ENCODE measurements at places on chromosomes 6 and 20.

DNA sequence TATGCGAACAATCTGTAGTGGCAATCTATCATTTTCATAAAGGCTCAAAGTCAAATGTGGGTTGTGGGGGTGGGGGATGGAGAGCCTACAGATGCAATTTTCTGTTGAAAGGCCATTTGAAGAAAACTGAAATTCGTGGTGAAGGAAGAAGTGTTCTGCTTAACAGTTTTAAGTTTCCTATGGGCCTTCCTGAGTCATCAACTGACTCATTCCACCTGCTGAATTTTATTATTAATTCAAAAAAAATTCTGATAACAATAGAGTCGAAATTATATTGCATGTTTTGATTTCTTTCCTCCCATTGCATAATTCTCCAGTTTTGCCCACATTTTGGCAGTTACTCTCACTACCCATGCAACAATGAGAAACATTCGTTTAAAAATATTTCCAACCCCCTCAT is 622.3 kb upstream of the ARID1B start:
- DNase-seq, result no peak

DNA sequence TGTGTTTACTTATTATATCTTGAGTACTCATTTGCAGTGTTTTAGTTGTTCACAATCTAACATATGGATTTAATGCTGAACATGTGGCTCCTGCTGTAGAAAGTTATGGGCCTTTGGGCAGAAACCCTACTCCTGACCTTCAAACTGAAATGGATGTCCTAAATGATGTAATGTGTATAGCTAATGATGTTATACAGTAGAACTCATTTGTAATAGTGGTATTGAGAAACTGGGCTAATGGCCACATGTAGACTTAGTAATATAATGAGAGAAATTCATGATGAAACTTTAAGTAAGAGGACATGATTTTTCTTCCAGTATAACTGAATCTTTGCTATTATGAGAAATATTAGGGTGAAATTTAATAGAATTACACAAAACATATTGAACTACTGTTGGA is 121.3 kb upstream of the PTPRK start:
- DNase-seq, result no peak

DNA sequence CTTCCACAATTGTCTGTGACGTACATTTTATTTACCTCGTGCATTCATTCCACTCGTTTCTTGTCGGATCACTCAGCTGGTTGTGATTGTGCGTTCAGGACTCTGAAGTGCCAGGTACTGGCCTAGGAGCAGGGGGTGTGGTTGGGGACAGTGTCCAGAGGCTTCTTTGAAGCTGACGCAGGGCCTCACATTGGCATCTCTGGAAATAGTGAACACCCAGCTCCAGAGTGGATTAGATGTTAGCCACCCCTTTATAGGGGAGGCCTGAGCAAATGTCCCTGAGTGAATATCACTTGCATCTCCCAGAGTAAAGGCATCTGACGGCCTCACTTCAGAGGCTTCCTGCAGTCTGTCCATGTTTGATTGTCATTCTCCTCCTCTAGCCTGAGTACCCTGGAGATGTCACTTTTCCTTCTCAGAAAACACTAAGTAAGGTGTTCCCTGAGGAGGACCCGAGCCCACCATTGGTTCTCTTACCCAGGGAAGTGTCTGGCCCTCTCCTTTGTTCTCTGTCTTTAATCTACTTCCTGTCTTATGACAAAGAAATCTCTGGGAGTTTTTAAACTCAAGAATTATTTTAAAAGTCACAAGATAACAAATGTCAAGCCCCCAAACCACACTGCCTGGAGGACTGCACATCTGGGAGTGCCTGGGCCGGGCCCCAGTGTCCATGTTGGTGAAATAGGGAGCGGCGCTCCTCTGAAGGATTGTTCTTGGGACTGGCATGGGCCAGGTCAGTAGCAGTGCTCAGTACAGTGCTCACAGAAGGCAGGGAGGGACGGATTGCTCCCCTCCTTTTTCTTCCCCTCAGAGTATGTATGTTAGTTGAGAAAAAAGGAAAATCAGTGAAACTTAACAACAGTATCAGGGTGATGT is 10.8 kb downstream of the STX16 start:
- DNase-seq, result no peak

DNA sequence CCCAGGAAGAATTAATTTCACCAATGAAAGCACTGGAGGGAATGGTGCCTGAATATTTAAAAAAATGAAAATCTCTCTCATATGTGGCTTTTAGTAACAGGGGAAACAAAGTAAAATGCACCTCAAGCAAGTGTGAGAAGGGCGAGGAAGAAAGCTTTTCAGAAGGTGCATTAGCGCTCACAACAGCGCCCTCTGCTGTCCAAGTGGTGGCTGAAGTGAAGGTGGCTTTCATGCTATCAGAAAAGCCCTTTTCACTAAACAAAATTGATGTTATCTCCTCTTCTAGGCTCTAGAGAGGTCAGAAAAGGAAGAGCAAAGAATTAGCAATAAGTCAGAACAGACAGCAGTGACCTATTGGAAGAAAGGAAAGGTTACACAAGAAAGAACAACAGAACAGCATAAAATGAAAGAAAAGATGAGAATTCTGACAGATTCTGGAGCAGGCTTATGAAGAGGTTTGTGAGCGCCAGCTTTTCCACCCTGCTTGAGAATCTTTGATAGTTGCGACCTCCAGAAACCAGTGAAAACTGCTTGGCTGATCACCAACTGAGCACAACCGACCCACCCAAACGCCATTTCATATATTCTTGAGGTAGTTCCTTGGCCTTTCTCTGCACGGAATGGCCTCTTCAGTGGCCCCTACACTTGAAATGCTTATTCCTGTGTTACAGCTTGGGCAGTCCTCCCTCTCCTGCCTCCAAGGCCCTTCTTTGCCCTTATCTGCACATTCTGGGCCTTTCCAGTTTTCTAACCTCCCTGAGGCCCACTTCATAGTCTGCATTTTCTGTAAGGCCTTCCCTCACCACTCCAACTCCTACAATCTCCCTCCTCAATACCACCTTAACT is 45.3 kb downstream of the SMLR1 start:
- DNase-seq, result peak; percentile 57

- DNase-seq, result no peak
These were observed 16.3 kb downstream of the RPRD1B start for GRCh38 chr20:38049800-38050199.

GRCh38 chr6:120826253-120826652 is 508.0 kb downstream of the TBC1D32 start:
- no peak for DNase-seq

DNA sequence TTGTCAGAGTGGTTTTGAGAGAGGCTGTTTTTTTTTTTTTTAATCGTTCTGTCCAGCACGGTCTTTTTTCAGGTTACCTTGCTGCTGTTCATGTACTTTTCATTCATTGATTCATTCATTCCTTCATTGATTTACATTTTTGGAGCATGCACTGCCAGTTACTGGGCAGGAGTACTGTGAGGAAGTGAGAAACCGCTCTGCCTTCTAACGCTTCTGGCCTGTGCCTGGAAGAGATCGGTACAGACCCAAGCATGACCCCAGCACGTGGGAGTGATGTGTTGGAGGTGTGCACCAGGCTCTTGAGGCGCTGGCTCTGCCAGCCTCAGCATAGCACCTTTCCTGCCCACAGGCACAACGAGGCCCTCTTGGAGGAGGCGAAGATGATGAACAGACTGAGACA is 9.1 kb downstream of the RIPK1 start:
- no peak for DNase-seq

DNA sequence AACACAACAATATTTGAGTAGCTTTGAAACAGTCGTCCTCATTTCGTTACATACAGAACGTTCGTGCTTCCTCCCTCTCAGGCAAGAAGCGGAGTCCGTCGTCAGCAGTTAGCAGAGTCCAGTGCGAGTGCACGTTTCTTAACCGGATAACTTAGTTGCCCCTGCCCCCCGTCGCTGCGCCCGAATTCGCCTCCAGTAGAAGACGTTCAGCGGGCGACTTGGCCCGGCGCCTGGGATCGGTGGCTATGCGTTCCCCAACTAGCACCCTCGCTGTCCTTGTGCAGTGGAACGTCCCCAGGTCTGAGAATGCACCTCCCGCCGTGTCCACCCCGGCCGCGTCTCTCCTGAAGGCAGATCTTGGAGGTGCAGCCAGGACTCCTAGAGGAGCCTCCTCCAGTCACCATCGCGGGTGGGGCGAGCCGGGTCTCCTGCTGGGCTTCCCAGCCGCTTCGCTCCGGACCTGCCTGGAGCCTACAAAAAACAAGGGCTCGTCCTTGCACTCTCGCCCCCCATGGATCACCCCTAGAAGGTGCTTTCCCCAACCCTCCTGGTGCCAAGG is 910 bp upstream of the PCSK2 start:
- DNase-seq, result no peak

- DNase-seq, result no peak
These were observed 19.7 kb downstream of the ADTRP start for GRCh38 chr6:11758878-11759277.

GRCh38 chr6:148711833-148712654 is 34.8 kb upstream of the UST start:
- DNase-seq, result peak; percentile 67

All from T-helper 2 cell (primary cell).